ENCODE measurements at places on chromosomes 7 and 10.

DNA sequence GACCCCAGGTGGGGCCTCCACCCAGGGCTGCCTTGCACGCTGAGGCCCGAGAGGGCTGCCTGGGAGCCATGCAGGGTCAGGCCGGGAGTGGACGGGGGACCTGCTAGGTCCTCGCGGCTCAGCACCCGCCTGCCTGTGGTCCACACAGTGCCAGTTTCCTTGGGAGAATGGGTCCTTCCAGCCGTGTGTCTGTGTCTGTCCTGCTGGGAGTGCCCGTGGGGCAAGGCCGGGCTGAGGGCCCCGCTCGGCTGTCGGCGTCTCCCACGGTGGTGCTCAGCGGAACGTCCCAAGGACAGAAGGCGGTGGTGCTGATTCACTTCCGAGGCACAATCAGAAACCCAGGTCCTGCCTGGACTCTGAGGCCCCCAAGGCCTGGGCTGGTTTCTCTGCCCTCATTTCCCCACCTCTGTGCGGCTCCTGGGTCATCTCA is 23.2 kb upstream of the GTPBP4 start:
- DNase-seq, result no peak

- no peak for DNase-seq
Measured at GRCh38 chr10:55214608-55215007, 413.6 kb upstream of the PCDH15 start.

DNA sequence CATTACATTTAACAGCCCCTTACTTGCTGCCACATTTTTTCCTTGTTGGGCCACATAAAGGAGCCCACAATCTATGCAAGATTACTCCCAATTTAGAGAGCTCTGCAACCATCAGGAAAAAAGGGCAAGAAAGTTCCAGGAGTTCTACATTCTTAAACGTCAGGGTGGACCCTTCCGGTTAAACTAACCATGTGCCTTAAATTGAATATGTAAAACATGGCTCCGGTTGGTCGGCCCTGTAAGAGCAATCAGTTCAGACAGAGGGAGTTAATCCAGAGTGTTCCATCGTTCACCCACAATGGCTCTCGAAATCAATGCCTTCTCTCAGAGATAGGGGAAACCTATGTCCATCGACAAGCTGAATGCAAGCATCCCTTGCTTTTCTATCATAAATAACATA is 253.7 kb upstream of the PFKP start:
- no peak for DNase-seq

- no peak for DNase-seq
Measured at GRCh38 chr7:79513261-79513660, 59.8 kb upstream of the MAGI2 start.

DNA sequence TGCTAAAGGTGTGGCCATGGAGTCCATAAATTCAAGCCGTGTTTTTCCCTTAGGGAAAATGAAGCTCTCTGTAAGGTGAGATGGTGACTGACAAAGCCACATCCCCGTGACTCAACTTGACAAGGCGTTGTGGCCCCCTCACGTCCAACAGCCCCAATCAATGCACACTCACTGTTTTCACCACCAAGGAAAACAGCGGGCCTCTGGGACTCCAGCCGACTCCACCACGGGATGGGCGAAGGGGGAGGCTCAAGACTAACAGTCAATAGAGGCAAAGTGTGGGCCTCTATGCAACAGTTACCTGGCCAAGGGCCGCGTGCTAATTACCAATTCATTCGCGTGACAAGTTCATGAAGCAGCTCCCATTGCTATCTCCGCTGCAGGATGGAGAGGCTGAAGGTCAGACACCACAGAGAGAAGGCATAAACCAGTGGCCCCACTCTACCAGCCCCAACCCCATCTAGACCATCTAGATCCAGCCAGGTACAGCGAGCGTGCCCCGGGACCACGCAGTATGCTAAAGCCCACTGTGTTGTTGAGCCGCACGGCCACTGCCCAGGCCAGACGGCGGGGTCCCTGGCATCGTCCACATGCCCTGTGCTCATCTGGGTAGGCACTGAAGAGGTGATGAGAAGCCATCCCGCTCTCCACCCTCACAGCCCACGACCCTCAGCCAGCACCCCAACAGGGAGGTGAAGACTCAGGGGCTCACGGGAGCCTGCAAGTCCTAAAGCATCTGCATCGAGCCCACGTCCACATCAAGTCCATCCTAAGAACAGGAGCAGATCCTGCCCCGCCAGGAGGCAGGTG is 76.1 kb downstream of the PROSER2 start:
- DNase-seq, result no peak
